WTC11 (cell line): ENCODE measurements at places on chromosomes 5 and 9.

- DNase-seq, result no peak
These were observed 480.0 kb upstream of the PAPPA start for GRCh38 chr9:115673599-115673998.

- DNase-seq, result no peak
These were observed 7.3 kb downstream of the PAPPA start for GRCh38 chr9:116160676-116161571.

DNA sequence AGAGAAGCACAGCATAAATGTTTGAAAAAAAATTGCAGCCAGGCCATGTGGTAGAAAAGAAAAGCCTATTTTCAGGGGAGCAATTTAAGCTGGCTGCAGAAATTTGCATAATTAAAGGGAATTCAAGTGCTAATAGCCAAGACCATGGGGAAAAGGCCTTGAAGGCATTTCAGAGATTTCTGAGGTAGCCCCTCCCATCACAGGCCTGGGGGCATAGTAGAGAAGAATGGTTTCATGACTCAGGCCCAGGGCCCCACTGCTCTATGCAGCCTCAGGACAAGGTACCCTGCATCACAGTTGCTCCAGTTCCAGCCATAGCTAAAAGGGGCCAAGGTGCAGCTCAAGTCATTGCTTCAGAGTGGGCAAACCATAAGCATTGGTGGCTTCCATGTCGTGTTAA is 1416.0 kb downstream of the EFNA5 start:
- DNase-seq, result peak; percentile 62

DNA sequence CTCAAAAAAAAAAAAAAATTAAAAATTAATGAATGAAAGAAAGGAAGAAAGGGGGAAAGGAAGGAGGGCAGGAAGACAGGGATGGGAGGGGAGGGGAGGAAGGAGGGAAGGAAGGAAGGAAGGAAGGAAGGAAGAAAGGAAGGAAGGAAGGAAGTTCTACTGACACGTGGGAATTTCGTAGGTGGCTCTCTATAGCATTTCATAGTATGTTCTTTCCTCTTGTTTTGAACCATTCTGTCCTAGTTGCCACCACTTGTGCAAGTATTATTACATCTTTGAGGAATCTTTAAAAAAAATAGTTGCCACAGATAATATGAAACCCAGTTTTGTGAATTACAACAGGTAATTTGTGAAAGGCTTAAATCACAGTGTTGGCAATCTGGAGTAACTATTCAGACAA is 253.8 kb downstream of the BNC2 start:
- DNase-seq, result no peak

- DNase-seq, result peak; percentile 37
These were observed 214.3 kb downstream of the C9orf50 start for GRCh38 chr9:129406278-129407225.

- no peak for DNase-seq
These were observed 283.4 kb downstream of the GADD45G start for GRCh38 chr9:89888233-89888632.

- no peak for DNase-seq
These were observed 146.1 kb upstream of the RANBP3L start for GRCh38 chr5:36447776-36448175.

DNA sequence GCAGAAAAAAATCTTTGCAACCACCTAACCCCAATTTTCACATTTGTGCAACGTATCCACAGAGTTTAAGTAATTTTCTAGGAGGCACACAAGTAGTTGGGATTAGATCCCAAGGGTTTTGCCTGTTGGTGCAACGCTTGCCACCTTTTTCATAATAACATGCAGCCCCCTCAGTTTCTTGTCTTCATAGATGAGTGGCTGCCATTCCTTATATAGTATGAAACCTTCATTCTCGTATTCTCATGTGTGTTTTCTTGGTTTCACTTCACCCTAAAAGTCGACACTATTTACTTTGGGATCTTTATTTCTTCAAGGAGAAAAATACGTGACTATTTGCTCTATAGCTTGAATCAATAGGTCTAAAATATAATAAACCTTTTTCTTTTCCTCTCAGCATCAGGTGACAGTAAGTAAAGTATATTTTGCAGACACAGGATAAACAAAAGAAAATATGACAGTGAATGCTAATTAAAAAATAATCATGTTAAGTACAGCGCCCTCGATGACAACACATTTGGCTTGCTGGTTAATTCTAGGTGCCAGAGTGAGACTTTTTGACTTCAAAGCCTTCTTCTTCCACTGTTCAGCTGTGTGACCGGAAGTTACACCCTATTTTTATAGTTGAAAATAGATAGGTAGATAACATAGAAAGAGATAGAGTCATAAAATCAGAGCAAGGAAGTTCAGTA is 342.8 kb upstream of the CCNG1 start:
- DNase-seq, result no peak

DNA sequence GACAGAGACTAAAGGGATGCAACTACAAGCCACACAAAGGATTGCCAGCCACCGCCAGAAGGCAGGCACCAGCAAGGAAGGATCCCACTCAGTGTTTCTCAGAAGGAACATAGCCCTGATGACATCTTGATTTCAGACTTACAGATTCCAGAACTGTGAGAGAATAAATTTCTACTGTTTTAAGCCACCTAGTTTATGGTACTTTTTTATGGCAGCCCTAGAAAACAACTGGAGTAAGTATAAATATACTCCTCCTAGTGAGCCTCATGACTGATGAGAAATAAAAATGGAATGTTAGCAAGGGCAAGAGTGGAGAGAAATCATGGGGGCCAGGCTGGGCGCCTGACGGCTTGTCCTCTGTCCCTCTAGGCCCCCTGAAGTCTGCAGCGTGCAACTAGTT is 307.3 kb downstream of the PIK3R1 start:
- DNase-seq, result no peak

DNA sequence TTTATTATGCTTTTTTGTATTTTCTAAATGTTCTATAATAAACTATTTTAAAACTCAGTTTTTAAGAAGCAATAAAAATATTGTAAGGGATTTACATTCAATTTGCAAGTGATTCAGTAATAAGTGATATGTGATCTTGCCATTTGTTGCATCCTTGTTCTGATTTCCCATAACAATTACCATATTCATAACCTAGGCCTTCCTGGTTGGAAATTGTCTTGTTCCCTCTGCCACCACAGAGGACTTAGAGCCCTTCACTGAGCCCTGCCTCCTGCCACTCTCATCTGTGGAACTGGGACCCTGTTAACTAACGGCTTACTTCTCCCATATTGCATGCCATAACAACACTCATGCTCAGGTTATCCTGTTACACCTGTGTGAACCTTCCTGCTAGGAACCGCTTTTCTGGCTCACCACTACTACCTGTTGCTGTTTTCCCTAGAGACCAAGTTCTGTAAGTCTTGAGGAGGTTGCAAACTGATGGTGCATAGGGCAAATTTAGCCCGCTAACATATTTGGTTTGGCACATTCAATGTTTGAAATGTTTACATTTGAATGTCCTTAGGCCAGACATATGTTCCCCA is 32.9 kb upstream of the DTWD2 start:
- DNase-seq, result no peak

DNA sequence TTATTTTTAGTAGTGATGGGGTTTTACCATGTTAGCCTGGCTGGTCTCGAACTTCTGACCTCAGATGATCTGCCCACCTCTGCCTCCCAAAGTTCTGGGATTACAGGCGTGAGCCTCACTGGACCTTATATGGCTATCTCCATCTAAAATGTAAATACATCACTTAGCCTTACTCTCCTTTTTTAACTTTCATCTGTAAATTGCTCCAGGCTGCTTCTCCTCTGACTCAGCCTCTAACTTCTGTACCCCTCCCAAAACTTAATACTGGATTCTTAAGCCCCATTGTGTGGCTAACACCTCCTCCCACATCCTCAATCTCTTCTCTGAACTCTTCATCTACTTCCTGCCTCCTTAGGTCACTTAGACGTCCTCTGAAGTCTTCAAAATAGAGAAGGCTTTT is 4.0 kb downstream of the SNX30 start:
- no peak for DNase-seq

DNA sequence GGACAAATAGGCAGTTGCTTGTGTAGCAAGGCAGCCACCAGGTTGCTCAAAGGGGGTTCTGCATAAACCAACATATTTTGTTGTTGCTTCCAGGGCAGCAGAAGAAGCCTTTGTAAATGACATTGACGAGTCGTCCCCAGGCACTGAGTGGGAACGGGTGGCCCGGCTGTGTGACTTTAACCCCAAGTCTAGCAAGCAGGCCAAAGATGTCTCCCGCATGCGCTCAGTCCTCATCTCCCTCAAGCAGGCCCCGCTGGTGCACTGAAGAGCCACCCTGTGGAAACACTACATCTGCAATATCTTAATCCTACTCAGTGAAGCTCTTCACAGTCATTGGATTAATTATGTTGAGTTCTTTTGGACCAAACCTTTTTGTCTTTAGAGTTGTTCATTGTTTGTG is 20.8 kb downstream of the CLTA start:
- no peak for DNase-seq

DNA sequence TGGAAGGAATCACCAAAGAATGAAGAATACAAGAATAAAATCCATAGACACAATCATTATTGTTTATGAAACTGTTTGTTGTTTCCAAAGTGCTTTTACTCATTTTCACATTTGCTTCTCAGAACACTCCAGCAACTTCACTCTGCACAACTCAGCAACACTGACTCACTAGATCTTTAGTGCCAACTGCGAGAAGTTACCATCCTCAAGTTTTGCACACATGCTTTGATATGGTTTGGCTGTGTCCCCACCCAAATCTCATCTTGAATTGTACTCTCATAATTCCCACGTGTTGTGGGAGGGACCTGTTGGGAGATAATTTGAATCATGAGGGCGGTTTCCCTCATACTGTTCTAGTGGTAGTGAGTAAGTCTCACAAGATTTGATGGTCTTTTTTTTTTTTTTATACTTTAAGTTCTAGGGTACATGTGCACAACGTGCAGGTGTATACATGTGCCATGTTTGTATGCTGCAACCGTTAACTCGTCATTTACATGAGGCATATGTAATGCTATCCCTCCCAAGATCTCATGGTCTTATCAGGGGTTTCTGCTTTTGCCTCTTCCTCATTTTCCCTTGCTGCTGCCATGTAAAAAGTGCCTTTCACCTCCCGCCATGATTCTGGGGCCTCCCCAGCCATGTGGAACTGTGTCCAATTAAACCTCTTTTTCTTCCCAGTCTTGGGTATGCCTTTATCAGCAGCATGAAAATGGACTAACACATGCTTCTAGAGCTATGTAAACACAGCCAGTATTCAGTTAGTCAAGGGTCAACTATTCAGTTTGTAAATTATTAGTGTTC is 36.9 kb downstream of the CLINT1 start:
- DNase-seq, result no peak

DNA sequence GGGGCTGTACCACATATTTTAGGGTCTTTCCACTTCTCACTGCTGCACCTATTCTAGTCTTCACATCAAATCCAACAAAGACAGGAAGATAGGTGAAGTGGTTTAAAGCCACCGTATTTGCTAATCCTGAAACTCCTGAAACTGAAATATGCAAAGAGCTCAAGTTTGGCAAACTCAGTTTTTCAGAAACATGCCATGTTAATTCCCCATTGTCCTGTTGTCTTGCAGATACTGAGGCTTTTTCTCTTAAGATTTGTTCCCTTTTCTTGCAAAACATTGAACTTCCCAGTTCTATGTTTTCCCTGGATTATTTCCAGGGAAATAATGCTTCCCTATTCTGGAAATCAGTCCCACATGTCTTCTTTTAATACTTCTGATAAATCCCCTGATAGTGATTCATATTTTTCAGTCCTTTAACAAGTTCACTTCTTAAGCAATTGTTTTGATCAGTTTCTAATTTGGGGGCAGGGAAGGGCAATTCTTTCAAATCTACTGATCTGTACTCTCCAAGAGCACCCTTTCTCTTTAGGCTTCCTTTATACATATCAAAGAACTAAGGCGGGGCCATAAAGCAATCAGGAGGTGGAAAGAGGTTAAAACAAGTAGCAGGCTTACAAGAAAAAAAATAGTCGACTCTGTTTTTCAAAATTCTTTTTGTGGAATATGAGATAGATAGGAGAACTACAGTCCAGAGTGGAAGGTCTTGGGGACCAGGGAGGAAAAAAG is 648.5 kb downstream of the BNC2 start:
- no peak for DNase-seq

- DNase-seq, result peak; percentile 20
These were observed 10.4 kb downstream of the CCL28 start for GRCh38 chr5:43401827-43402226.

GRCh38 chr9:32704343-32704742 is 68.9 kb upstream of the TAF1L start:
- DNase-seq, result peak; percentile 20

DNA sequence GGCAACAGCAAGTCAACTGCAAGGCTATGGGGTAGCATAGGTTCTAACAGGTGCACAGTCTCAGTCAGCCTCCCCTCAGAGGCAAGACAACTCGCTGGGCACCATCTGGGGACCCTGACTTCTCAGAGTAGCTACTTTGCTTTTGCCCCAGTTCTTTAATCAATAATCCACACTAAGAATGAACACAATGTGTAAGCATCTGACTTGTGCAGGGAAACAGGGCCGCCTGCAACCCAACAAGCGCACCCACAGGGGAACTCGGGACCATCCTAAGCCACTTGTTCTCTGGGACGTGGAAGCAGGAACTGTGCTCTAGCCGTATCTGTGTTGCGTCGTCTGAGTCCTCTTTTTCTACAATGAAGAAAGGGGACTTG is 1.9 kb downstream of the MOB3B start:
- no peak for DNase-seq

GRCh38 chr5:84191281-84191680 is 193.4 kb downstream of the EDIL3 start:
- DNase-seq, result no peak

- no peak for DNase-seq
These were observed 97.4 kb downstream of the CDK5RAP2 start for GRCh38 chr9:120482424-120483186.

- DNase-seq, result no peak
These were observed 79.3 kb downstream of the RMI1 start for GRCh38 chr9:84059936-84060335.

DNA sequence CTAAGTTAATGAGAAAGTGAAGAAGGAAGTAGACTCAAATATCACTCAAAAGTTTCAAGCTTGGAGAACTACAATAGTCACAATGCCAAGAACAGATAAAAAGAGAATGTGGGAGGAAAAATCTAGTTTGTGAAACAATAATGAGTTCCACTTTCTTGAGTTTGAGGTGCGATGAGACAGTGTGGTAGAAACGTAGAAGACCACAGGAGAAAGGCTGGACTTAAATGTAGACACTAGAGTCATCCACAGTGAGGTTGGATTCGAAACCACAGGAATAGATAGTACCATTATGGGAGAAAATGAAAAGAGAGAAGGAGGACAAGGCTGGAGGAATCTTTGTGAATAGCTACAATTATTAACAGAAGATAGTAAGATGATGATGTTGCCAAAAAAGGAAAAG is 141.1 kb upstream of the LRRTM2 start:
- DNase-seq, result no peak

- DNase-seq, result no peak
These were observed 61.5 kb downstream of the LNPEP start for GRCh38 chr5:96997265-96997859.

DNA sequence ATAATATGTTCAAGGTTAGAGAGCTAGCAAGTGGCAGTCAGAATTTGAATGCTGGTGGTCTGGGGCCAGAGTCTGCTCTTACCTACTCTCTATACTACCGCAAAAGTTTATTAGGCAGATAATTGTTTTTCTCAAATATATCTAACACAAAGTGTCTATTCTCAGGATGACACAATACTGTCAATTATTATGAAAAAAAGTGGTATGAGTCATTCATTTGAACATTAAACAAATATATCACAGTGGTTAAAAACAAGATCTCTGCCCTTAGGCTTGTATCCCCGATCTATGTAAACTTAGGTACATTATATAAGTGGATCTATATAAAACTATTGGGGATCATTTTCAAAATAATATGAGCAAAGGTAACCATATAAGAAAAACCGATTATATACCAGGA is 354.9 kb downstream of the CETN3 start:
- no peak for DNase-seq

- peak; percentile 89 for DNase-seq
These were observed at the start of gene MELK for GRCh38 chr9:36572515-36573418. Gene MELK, plus strand, starts transcription at chr9:36572895. Its CDS starts 8,787 bp downstream, at chr9:36581682.
